ENCODE measurements at places on chromosomes 1 and 21.

GRCh38 chr1:25492323-25492722 lies 51.1 kb upstream of the LDLRAP1 start:
- DNase-seq, result no peak

GRCh38 chr1:205526431-205526830 lies 22.0 kb downstream of the CDK18 start:
- DNase-seq, result no peak

GRCh38 chr1:207798847-207799246 lies 47.0 kb downstream of the CD46 start:
- no peak for DNase-seq

DNA sequence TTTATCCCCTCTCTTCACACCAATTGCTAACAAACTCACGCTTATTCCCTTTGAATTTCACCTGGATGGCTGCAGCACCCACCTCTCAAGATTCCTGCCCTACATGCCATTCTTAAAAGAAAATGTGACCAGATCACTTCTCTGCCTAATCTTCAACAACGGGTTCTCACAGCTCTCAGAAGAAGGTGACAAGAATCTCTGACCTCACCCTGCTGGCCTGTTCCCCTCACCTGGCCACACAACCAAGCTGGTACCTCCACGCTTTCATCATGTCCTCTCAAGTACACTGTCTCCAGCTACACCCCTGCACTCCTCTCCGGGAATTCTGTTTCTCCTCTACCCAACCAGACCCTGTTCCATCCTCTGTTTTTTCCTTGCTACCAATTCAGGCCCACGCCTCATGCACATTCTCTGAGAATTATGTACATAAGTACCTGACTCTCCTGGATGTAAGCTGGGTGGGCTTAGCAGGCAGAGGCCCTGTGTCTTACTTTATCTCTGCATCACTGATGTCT lies 5.9 kb upstream of the LSS start:
- DNase-seq, result no peak

DNA sequence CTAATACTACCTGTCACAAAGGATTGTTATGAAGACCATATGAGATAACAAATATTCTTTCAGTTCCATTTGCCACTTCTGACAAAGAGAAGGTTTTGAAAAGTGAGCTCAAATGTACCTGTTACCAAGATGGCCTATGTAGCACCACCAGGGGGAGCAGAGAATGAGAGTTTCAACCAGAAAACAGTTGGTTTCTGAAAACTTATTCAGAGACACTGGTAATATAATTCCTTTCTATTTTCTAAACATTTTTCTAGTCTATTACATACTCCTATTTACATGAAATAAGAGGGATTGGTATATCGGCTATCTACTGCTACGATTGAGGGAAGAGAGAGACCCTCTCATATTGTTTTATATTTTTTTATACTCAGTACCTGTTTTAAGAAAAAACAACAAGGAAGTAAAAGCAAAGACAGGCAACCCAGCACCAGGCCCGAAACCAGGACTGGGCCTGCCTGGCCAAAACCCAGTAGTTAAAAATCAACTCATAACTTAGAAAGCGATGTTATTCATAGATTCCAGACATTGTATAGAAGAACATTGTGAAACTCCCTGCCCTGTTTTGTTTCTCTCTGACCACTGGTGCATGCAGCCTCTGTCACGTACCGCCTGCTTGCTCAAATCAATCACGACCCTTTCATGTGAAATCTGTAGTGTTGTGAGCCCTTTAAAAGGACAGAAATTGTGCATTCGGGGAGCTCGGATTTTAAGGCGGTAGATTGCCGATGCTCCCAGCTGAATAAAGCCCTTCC lies 48.3 kb downstream of the IL23R start:
- DNase-seq, result peak; percentile 17

GRCh38 chr1:97545446-97545845 lies 375.4 kb downstream of the DPYD start:
- no peak for DNase-seq

- DNase-seq, result no peak
Measured at GRCh38 chr1:48645883-48646282, 130.8 kb downstream of the BEND5 start.

DNA sequence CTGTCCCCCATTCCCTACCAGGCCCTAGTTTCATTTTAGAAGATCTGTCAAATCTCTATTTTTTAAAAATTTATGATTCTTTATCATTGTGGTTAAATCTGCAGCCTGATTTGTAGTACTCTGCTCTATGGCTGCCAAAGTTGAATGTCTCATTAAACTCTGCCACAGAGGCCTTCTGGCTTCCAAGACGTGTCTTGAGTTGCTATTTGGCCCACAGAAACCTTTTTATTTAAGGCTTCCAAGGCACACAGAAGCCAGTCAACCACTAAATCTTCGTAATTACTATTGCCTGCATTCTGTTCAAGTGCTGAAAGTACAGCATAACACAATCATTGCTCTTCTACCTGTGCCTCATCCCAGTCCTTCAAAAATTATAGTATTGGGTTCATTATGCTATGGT lies 971.0 kb downstream of the NCAM2 start:
- DNase-seq, result no peak

- no peak for DNase-seq
Measured at GRCh38 chr21:42599486-42599885, 53.9 kb upstream of the PDE9A start.

- DNase-seq, result no peak
Measured at GRCh38 chr1:69055194-69055593, 512.5 kb upstream of the LRRC7 start.

All from T-helper 2 cell (primary cell).